Gastroesophageal sphincter (tissue), 4 donors: ENCODE measurements at places on chromosomes 11 and 22.

GRCh38 chr11:112874980-112875379, 86.2 kb upstream of the NCAM1 start:
- ATAC-seq: no peak

DNA sequence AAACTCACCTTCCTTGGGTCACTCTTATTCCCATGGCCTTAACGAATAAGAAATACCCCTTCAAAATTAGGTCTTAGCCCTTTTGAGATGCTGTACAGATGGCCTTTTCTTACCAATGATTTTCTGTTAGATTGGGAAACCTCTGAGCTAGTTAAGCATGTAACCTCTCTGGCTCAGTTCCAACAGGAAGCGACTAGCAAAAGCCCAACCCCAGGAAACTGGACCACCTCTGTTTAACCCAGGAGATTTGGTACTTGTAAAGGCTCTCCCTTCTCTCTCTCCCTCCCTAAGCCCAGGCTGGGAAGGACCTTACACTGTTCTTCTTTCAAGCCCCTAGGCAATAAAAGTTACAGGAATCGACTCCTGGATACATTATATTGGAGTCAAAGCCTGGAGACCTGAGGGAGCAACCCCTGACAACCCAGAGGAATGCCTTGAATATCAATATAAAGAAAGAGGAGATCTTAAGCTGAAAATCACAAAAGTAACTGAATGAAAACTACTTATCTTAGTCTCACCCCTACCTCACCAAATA, 11.7 kb downstream of the APIP start:
- no peak for ATAC-seq

GRCh38 chr11:128484172-128484571, 103.2 kb downstream of the ETS1 start:
- ATAC-seq: no peak

- no peak for ATAC-seq
Observed at GRCh38 chr22:37313376-37314314, 31.3 kb downstream of the CYTH4 start.

GRCh38 chr22:30348809-30349208, 7.9 kb downstream of the SF3A1 start:
- ATAC-seq: no peak
